ENCODE measurements at places on chromosomes 2 and 18.

GRCh38 chr2:83386549-83386948, 1072.5 kb downstream of the SUCLG1 start:
- DNase-seq, result no peak

DNA sequence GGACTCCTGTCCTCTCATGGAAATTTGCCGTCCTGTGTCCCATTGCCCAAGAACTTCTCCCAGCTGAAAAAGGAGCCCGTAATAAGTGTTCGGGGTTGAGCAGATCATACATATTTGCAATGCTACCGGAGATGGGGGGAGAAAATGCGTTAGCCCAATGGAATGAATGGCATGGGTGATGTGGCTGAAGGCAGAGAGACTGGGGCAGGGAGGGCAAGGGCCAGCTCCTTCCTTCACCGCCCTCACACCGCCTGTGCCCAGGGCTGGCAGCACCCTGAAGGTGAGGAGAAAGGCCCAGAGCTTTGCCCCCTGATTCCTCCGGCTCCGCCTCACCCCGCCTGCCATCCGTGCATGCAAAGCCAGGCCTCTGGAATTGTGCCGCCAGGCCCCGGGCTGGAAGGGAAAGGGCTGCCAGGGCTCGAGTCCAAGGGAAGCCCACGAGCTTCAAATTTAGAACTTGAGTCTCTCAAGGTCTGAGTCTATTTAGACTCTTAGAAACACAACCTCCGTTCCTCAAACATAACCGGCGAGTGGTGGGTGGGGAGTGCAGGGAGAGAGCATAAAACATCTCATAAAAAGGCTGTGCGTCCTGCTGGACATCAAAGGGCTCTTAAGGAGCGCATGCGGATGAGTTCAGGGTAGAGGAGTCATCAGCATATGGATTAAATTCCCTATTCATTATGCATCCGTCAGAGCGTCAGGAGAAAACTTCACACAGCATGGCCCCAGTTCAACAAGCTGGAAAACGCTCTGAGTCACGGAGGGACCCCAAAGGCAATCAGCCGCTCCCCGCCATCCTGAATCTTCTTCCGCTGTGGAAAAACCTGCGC, 121.7 kb upstream of the GLI2 start:
- no peak for DNase-seq

DNA sequence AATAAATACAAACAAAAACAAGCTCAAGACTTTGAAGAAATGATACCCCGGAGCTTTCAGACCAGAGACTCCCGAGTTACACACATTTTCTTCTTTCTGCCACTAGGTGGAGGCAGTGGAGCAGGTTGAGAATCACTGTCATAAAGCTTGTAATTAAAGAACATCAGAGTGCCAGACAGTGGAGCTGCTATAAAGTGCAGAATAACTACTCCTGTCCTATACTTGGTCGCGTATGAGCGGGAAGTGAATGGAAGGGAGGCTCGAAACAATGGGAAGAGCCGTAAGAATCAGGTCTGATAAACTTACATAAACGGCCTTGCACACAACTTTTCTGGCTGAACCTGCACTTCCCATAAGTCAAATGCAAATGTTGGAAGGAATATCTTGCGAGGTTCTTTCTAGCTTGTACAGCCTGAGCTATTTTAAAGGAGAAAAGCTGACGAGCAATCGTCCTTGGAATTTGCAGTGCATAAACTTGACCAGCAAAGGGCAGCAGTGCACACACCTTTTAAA, 189.0 kb downstream of the RPIA start:
- peak; percentile 36 for DNase-seq

DNA sequence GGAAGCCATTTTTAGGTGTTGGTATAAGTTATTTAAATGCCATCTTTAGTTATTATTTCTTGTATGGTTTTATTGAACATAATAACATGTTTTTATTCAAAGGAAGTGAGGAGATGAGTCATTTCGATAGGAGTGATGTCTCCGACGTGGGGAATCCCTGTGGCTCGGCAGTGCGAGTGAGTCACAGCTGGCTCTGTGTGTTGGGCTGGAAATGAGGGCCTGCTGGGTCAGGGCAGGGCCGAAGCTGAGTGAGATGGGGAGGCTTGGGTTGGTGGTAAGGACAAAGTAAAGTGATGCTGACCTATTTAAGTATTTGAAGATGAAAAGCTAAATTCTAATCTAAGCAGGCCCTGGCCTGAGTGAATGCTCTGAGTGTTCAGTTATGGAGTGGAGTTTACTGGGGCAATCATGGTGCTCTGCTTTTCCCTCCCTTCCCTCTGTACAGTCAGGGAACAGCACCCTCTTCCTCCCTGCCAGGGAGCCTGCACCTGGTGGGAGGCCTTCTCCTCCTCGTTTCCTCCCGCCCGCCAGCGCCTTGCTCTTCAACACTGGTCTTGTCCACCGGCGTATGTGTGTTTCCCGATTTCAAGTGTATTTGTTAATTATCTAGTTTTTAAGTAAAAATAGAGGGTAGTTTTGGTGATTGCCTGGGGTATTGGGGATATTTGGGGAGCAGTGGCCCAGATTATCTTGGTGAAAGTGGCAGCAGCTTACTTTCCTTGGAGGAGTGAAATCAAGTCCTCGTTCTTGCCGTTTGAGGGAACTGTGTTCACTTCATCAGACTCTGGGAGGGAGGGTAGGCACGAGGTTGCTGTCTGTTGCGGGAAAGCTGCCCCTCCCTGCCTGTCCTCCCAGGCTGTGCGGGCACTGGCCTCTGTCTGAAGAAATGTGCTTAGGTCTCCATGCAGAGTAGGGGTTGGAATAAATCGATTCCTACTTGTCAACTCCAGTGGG, 157.0 kb downstream of the LDLRAD4 start:
- peak; percentile 84 for DNase-seq

DNA sequence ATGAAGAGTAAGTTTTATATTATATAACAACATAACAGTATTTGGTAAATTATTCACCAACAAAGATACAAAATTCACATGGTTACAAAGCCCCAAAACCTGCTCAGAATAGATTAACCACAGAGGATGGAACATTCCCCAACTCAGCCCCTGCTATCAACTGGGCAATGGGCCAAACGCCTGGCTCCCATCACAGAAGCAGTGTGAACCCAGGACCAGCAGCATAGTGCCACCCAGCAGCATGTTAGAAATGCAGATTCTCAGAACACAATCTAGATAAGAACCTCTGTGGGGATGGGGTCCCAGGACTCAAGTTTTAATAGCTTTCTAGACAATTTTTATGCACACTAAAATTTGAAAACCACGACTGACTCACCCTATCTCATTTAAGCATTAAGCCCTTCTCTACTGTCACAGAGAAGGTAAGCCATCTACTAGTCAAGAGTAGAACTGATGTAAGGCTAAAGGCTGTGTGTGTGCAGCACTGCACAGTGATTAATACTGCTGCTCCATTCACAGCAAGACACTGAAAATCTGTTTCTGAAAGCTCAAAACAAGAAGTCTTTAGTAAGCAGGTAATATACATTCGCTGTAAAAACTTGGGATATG, 15.2 kb downstream of the AFG3L2 start:
- DNase-seq, result no peak

DNA sequence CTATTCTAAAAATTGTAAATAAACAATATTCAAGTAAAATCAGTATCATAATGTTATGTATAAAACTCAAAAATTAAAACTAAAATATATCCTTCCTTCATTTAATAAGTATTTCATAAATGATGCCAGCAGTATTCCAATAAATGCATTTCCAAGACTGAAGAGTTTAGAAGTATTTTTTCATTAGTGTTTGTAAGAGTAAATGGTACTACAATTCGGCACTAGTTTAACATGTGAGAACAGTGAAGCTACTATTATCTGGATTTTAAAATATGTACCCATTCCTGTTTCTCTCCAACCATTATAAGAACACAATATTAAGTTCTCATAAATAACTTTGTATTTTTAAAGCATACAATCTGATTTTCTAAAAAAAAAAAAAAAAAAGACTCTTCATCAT, 3.3 kb downstream of the BAZ2B start:
- no peak for DNase-seq

- no peak for DNase-seq
Measured at GRCh38 chr18:43571078-43571689, 293.9 kb upstream of the SYT4 start.

DNA sequence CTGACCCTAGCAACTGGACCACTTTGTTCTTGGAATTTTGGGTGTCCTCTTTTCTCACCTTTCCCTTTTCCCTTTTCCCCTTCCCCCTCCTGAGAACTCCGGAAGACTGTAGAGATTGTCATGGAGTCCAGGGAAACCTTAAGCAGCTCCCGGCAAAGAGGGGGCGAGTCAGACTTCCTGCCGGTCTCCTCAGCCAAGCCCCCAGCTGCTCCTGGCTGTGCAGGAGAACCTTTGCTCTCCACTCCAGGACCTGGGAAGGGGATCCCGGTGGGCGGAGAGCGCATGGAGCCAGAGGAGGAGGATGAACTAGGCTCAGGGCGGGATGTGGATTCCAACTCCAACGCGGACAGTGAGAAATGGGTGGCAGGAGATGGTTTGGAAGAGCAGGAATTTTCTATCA, 20.5 kb downstream of the SETBP1 start:
- DNase-seq, result no peak

Data from CD4-positive, alpha-beta T cell treated with Interleukin-6 at 100 ng/mL for 8 hours (primary cell).